ENCODE measurements at places on chromosomes 5 and 9. TPM values are rescaled to one million over a fixed set of nuclear protein-coding genes. Genes with fewer than 3 reads are reported as not detected.

Gene CDX1
- total RNA-seq: 0.21 TPM

Gene SQSTM1
- total RNA-seq: 79.3 TPM

Gene GDF9
- 0.26 TPM for total RNA-seq

Gene CEP78
- total RNA-seq: 54.3 TPM

GRCh38 chr5:81856948-81857928 is 106.3 kb upstream of the SSBP2 start:
- no peak for DNase-seq

DNA sequence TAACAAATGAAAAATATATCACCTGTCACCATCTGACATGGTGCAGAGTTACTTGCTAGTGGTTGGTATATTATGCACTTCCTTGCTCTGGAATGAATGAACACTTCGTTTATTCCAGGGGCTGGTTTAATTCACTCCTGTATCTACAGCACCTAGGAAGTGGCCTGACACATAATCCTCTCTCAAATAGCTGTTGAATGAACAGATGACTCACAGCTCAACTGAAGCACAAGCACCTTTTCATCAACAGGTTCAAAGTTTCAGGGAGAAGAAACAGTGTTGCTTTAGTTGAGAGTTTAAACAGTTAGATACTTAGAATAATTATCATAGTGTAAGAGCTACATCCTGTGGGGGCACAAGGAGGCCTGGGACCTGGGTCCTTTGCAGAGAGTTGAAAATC is 135.0 kb upstream of the DAP start:
- DNase-seq: no peak

DNA sequence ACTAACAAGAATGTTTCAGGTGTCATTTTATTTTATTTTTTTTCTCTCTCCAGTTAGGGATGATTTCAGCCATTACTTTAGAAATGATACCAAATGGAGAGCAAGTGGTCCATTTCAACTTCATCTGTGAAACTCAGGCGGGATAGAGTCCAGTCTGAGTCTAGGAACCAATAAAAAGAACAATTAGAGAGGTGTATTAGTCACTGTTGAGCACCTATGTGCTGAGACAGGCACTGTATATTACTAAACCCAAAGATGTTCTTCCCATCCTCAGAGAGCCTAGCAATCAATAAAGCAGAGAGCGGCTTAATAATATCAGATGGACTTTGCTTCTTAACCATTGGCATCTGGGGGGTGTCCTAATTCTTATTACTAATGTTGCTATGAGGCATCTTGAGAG is 410.3 kb upstream of the SLC24A2 start:
- DNase-seq: no peak

Measured in urinary bladder (tissue), 4 donors.